ENCODE measurements at places on chromosomes 5 and 9. TPM values are rescaled to one million over a fixed set of nuclear protein-coding genes. Genes with fewer than 3 reads are reported as not detected.

The AFAP1L1 gene
- 32.5 TPM for total RNA-seq

The CARD6 gene
- 14.7 TPM for total RNA-seq

The INSL4 gene
- not detected for total RNA-seq

DNA sequence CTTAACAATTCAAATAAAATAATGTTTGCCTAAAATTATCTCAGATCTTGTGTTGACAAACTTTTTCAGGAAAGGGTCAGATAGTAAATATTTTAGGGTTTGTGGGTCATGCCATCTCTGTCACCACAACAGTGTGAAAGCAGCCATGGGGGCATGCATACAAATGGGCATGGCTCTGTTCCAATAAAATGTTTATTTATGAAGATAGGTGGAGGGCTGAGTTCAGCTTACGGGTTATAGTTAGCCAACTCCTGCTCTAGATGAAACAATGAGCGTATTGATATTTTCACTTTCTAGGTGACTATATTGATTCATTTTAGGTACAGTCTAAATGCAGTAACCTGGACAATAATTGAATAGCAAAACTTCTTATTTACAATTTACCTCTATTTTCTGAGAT lies 533.8 kb upstream of the CLINT1 start:
- DNase-seq, result no peak

GRCh38 chr9:35945341-35946018 lies 12.5 kb downstream of the OR2S2 start:
- DNase-seq, result no peak

GRCh38 chr5:38585816-38586215 lies 29.4 kb upstream of the LIFR start:
- DNase-seq, result no peak

GRCh38 chr9:83144492-83144891 lies 81.5 kb upstream of the RASEF start:
- DNase-seq, result no peak

DNA sequence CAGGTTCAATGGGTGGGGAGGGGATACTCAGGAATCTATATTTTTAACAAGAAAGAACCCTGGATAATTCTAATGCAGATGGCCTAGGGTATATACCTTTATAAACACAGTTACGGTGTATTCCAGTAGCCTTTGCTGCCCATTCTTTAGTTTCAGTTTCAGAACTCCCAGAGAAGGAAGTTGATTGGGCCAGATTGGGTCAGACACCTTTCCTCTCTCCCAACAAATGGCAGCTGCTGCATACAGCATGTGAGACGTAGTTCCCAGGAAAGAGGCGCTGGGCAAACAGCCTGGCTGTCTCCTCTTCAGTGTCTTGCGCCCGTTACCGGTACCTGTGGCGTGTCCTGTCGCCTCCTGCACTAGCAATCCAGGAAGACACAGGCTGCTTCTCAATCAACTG lies 20.4 kb downstream of the ACO1 start:
- DNase-seq, result no peak

DNA sequence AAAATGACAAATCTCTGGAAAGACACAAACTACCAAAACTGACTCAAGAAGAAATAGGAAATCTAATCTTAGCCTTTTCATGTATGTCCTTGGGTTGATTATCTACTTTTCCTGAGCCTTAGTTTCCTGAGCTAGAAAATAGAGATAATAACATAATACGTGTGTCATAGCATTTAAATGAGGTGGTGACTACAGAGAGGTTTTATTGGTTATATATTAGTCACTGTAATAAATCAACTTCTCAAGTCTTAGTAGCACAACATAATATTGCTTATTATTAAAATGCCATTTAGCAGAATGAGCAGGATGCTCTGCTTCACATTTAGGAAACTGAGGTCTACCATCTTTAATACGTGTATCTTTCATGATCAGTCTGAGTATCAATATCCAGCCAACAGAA lies 7.1 kb upstream of the PJA2 start:
- no peak for DNase-seq

DNA sequence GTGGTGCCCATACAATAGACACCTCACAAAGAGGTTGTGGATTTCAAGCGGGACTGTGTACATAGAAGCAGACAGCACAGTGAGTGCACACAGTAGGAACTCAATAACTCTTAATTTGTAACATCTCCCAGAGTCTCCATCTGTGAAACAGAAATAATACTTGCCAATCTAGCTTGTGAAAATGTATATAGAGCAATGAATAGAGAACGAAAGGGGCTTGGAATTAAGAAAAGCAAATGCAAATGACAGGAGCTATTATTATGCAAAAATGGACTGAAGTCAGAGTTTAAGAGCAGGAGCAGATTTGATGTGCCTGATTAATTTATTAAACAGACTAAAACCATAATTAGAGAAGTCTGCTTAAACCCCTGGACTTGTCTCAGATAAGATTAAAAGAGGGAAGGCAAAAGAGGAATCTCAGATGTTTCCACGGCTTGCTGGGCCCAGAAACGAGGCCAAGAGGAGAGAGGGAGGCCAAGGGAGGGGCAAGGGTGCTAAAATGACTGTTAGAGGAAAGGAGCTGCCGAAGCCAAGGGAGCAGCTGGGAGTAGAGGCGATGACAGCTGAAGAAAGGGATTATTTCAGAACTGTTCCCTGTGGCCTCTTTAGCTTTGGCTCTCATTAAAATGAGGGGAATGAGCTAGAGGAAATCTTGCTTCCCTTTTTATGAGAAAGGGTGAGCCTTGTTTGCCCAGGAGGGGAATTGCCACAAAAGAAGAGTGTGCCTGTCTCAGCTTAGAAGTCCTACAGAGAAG lies 72.1 kb downstream of the FEM1C start:
- no peak for DNase-seq

- DNase-seq, result no peak
Observed at GRCh38 chr5:139126711-139127111, 71.5 kb downstream of the SIL1 start.

DNA sequence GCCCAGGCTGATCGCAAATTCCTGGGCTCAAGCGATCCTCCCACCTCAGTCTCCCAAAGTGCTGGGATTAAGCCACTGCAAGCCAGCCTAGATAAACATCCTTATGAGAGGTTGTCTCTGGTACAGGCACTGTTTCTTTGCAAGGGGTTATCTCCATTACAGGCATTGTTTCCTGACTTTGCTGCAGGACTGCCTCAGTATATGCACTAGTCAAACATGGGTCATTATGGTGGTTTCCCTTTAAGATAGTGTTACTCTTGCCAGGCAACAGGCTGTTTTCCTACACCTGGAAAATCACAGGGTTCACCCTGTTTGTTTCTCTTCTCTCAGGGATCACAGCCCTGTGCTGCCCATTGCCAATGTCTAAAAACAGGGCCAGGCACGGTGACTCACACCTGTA lies 7.8 kb upstream of the CLTB start:
- DNase-seq, result no peak

DNA sequence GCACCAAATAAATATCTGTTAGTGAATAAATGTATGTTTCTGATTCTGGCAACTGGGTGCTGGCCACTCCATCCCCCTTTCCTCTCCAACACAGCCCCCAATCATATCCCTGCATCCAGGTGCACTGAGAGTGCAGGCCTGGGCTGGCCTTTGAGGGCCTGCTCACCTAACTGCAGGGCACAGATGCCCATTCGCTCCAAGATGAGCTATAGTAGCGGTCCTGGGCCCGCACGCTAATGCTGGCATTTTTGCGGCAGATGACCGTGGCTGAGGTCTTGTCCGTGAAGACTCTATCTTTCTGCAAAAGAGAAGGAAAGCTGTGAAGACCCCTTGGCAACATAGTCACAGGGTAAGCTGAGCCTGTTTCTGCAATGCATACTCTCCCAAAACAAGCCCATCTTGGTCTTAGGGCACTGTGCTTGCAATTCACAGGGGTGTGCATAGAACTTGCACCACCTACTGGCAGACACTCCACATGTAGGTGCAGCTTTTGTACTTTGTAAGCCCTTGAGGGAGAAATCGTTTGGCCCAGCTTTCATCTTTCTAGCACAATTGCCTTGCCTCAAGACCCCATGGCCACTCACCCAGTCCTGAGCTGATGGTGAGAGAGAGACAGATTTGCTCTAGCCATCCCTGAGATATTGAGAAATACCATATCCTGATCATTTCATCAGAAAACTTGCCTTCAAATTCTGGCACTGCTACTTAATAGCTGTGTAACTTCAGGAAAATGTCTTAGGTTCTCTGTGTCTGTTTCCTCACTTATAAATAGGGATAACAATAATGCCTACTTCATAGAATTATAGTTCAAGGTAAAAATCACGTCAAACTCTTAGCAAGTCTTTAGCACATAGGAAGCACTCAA lies 13.5 kb downstream of the IL12B start:
- no peak for DNase-seq

The ZMAT2 gene
- 32.4 TPM for total RNA-seq

The DIMT1 gene
- total RNA-seq, result 9.6 TPM

The SLC4A9 gene
- 0.23 TPM for total RNA-seq

DNA sequence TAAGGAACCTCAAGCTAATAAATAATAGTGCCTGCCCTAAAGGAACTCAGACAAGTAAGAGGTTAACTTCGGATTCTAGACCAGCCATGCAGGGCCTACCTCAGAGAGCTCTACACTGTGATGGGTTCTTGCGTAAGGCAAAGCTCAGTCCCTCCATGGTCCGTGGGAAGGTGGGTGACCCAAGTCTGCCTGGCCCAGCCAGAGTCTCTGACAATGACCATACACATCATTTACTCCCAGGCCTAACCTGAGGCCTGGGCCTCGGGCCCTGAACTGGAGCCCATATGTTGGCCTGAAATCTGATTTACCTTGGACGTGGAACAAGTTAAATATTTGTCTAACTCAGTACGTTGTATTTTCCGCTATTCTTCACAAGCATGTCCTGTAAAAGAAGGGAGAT lies 55.1 kb downstream of the TMEM174 start:
- no peak for DNase-seq

DNA sequence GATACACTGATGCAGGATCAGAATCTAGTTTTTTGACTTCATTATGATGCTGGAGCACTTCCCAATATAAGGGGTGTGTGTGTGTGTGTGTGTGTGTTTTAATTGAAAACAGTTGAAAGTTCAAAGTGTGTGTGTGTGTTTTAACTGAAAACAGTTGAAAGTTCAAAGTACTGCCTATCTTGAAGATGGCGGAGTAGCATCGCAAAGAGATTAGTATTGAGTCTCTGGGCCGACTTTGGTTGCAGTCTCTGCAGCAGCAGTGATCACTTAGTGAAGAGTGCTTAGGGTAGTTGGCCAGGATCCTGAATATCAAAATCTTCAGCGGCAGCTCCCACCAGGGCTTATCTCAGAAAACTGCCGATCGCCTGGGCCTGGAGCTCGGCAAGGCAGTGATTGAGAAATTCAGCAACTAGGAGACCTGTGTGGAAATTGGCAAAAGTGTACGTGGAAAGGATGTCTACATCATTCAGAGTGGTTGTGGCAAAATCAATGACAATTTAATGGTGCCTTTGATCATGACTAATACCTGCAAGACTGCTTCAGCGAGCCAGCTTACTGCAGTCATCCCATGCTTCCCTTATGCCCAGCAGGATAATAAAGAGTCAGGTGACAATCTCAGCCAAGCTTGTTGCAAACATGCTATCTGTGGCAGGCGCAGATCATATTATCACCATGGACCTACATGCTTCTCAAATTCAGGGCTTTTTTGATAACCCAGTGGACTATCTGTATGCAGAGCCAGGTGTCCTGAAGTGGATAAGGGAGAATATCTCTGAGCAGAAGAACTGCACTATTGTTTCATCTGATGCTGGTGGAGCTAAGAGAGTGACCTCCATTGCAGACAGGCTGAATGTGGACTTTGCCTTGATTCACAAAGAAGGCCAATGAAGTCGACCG lies 7.3 kb upstream of the SCAI start:
- DNase-seq, result no peak

DNA sequence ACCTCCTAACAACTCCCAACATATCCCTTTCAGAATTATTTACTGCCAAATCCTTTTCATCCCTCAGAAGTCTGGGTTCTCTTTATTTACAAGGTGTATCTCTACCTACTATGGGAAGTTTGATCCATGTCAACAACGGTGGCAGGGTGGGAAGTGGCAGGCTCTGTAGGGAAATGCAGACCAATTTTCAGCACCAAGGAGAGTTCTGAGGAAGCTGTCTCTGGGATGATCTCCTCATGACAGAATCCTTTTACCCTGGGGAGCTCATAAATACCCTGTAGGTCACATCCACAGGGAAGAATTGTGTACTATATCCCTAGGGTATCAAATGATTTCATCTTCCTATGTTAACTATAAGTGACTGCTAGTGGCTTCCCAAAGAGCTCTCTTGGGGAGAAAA lies 107.8 kb upstream of the NEK6 start:
- DNase-seq, result no peak

- DNase-seq, result no peak
Observed at GRCh38 chr9:116958881-116959280, 271.8 kb downstream of the TRIM32 start.

DNA sequence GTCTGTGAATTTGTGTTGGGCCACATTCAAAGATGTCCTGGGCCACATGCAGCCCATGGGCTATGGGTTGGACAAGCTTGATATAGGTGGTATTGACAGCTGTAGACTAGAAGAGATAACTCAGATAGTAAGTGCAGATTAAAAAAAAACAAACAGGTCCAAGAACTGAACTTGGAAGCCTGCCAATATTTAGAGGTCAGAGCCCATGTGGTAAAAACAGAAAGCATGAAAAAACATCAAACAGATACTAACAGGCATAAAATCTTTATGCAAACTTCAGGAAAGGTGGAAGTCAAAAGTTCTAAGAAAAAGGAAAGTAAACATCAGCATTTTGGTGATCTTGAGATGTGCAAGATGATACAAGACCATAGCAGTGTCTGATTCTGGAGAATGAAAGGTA lies 155.1 kb upstream of the NR4A3 start:
- DNase-seq, result no peak

GRCh38 chr9:36691671-36692070 lies 119.0 kb downstream of the MELK start:
- DNase-seq, result no peak

DNA sequence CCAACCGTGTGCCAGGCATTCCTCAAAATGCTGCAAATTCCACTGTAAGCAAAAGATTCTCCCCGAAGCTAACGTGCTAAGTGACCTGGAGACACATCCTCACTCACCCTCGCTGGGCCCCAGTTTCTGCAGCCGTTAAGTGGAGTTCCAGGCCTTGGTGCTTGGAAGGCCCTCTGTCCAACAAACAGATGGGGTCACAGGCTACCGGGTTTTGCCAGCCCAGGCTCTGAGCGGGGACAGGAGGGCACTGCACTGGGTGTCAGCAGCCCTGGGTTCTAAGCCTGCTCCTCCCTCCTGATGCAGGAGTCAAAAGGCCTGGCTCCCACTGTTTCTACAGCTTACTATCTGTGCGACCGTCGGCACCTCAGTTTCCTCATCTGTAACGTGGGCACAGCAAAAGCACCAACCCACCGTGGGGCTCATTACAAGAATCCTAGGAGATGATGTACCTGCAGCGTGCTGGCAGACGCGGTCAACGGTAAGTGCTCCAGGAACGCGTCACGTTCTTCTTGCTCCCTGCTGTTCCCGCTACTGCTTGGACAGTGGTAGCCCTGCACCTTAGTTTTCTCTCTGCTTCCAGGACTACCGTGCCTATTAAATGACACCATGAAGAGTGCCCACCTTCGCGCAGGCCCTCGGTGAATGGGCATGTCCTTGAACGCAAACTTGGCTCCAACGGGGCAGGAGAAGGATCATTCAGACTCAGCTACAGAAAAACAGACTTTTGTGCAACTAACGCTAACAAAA lies 84.8 kb downstream of the ADAMTS2 start:
- DNase-seq, result peak; percentile 13

The SIMC1 gene
- total RNA-seq, result 13.6 TPM

- DNase-seq, result no peak
Observed at GRCh38 chr5:102483736-102484135, 15.1 kb downstream of the SLCO6A1 start.

- no peak for DNase-seq
Observed at GRCh38 chr5:112059579-112060135, 302.7 kb upstream of the NREP start.

All from upper lobe of left lung (tissue), 6 donors.